Suppressor macrophage treated with lipopolysaccharide for 4 hours (primary cell): ENCODE measurements at places on chromosomes 4 and X.

DNA sequence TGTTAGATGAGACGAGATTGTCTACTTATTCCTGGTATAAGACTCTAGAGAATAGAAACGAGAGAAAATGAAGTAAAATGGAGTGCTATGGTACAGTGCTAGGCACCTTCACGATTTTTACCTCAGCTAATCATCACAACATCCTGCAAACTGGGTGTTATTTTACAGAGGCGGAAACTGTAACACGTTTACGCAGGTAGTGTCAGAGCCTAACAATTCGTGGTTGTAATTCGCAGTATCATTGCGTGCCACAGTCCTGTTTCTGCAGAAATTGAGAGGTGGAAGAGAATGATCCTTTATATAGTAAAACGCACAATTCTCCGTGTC, 383 bp upstream of the TBC1D19 start:
- DNase-seq = no peak

- DNase-seq = no peak
These were observed 183.7 kb downstream of the SPATA18 start for GRCh38 chr4:52234561-52235440.

- DNase-seq = no peak
These were observed 35.5 kb upstream of the CCKAR start for GRCh38 chr4:26525771-26526150.

GRCh38 chr4:71235311-71236201, 103.3 kb upstream of the SLC4A4 start:
- no peak for DNase-seq

- DNase-seq = no peak
These were observed 27.4 kb downstream of the PCGF3 start for GRCh38 chr4:732911-733630.

GRCh38 chrX:150081076-150081475, 142.8 kb upstream of the EOLA2 start:
- no peak for DNase-seq
